Activated CD4-positive, alpha-beta T cell treated with anti-CD3 and anti-CD28 coated beads, Interleukin-2, Interleukin-4, amounts not matched to agents 100 ng/mL and 50 ng/mL, durations not matched to agents 16 hours and 8 hours (primary cell): ENCODE measurements at places on chromosomes 4 and X.

- no peak for DNase-seq
Observed at GRCh38 chrX:44035571-44035970, 62.4 kb upstream of the NDP start.

GRCh38 chrX:41293269-41293668 lies 40.7 kb upstream of the DDX3X start:
- DNase-seq, result peak; percentile 27

DNA sequence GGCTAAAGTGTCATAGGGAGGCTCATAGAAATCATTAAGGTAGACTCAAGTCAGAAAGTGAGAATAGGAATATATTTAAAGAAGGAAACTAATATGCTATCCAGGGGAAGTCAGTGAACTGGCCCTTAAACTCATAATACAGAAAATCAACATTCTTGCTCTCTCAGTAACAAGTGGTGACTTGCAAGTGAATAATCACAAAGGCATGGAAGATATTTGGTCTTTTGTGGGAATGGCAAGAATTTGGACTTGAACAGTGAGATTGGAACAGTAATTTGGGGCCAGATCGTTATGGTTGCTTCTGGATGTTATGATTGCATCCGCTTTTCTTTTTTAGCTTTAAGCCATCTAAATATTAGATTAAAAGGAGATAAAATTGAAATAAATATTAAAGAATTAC lies 103.8 kb downstream of the TBC1D19 start:
- no peak for DNase-seq

GRCh38 chrX:54808109-54808604 lies 612 bp downstream of the MAGED2 start:
- DNase-seq, result no peak

DNA sequence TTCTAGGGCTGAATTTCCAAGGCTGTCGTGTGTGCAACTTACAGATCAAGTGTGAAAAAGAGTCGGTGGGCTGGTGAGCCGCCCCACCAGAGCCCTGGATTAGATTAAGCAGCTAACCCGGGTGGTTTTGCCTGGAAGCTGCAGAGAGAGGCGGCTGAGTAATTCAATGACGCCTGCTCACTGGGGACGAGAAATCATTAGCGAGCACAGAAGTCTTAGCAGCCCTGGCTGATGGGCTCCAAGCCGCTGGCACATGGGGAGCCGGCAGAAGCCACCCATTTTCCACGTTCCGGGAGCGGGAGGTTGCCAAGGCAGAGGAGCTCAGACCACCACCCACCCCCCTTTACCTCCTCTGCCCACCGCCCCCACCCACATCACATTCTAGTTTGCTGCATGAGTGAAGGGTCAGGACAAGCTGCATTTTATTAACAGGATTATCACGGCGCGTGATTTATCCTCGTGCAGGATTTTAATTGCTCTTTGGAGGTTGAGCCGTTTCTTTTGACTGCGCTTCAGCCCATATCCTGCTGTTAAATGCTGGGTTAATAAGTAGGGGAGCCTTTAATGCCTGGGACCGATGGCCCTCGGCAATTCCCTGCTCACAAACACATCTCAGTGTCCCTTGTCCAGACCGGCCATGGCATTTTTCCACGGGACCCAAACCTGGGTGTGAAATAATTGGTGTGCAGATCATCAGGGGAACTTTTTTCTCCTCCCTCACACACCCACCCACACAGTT lies 19.1 kb downstream of the BCOR start:
- DNase-seq, result no peak

GRCh38 chrX:1207496-1208025 lies 4.9 kb downstream of the CRLF2 start:
- no peak for DNase-seq

- DNase-seq, result no peak
Observed at GRCh38 chr4:4740071-4740470, 119.4 kb upstream of the MSX1 start.

GRCh38 chr4:93646233-93646930 lies 182.2 kb upstream of the ATOH1 start:
- DNase-seq, result no peak

DNA sequence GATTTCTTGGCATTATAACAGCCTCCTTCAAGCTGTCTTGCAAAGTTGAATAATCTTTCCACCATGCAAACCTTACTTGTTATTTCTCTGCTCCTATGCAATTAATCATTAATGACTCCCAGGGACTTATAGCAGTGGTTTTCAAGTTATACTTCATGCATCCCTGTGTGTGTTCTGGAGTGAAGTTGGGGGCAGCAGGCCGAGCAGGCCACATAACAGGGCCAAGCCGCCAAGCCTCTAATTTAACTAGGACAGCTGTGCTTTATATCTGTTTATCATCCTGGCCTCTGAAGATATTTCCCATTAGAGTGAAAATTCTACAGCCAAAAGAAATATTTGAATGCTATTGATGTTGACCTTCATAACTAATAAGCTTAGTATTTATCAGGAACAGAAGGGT lies 133.5 kb upstream of the PAK3 start:
- DNase-seq, result no peak

GRCh38 chr4:99861120-99861905 lies 32.9 kb downstream of the LAMTOR3 start:
- DNase-seq, result peak; percentile 88

DNA sequence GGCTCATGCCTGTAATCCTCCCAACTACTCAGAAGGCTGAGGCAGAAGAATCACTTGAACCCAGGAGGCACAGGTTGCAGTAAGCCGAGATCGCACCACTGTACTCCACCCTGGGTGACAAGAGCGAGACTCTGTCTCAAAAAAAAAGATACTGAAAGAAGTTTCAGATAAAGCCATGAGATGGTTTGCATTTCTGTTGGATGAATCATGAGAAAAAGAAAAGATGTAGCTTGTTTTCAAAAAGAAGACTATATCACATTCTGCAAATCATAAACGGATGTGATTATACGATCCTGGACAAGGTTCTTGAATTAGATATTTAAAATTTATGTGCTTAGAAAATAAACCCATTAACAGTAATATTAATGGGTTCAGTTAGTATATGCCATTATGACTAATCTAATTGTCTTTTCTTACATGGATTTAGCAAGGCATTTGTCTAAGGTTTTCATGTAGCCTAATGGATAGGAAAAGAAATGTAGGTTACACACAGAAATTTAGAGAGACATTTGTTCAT lies 345.9 kb downstream of the SLC7A11 start:
- no peak for DNase-seq

DNA sequence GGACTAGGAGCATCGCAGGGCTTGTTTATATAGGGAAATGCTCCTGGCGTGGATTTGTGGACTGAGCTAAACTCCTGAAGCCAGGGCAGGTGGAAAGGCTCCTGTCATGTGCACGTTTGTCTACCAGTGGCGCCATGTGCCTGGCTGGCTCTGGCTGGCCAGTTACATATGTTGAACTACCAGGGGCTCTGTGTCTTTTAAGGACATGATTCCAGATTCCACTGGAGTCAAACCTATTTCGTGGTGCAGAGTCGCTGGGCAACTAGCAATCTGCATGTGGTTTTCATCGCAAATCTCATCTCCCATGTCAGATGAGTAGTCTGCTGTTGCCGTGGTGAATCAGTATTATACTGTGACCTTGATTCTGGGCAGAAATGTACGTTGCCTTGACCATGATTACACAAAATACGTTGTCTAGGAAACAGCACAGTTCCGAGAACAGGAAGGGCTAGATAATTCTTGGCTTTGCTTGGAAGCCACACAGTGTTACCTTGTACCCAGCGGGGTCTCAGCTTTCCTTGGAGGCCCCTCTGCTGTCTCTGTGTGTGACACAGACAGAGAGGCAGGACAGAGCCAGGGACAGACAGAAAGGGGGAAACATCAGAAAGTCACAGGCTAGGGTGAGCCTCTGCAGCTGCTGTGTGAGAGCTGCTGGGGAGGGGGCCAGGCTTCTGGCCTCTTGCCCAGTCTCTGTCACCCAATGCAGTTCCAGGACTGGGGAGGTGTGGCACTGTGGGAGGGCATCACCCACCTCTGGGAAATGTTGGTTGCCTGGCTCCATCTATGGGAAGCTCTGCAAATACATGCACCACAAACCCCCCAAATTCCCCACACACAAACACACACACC lies 19.2 kb downstream of the PNMA6E start:
- peak; percentile 15 for DNase-seq

GRCh38 chr4:177182166-177182565 lies 127.5 kb upstream of the NEIL3 start:
- DNase-seq, result no peak

GRCh38 chrX:55522596-55523276 lies 33.1 kb upstream of the USP51 start:
- DNase-seq, result no peak

DNA sequence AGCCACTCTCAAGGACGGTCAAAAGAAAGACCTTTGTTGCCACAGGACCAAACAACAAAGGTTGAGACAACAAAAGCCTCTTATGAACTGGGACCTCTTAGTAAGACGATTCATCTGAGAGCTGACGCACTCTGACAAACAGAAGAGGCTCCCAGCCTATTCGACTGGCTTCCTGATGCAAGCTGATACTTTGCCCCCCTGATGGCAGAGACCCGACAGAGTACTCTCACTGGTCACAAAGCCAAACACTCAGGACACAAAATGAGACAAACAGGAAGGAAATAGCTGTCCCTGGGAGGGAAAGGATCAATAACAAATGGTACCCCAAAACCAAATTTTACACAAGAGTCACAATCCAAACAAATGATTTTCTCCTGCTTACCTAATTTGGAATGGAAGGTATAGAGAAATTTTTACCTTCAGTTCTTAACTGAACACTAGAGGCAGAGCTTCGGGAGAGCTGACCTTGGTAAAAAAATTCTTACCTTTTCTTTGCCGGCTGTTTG lies 75.2 kb upstream of the PLAC8 start:
- no peak for DNase-seq

- no peak for DNase-seq
Observed at GRCh38 chr4:147560625-147561024, 56.6 kb upstream of the TMEM184C start.

- DNase-seq, result no peak
Observed at GRCh38 chr4:83046693-83047473, 11.9 kb downstream of the COPS4 start.

GRCh38 chr4:72604324-72604723 lies 35.3 kb upstream of the ADAMTS3 start:
- DNase-seq, result no peak
